NCI-H345 (cell line): ENCODE measurements at places on chromosomes 12 and 14.

GRCh38 chr12:121448771-121449315, 48.9 kb downstream of the RNF34 start:
- DNase-seq: no peak

DNA sequence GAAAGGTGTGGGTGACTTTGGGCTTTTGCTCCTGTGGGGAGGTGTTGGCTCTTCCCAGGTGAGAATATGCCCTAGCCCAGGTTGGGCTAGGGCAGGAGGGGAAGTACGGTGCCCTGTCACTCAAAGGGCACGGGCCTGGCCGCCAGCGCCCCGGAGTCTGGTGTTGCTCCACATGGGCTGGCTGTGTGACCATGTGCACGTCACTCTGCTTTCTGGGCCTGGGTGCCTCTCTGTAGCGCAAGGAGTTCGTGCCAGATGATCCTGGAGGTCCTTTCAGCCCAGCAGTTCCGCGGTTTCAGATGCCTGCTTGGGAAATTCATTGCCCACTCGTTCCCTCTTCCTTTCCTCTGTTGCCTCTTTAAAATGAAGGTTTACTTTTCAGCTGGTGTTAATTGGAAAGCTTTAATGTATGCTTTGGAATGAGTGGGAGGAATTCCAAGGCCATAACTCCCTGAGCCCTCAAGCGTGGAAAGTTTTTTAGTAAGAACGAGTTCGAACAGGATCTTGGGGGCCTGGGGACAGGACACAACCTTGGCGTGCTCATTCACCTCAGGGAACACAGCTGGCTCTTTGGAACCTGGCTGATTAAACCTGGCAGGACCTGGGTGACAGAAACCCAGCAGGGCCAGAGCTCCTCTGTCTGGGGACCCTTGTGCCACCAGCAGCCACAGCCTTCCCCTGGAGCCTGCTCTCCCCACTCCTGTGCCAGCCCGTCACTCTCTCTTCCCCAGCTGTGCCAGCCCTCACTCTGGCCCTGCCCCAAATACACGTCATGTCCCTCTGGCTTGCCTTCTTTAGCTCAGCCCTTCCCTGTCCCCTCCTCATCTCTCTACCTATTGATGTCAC, 42.8 kb downstream of the TSPAN9 start:
- no peak for DNase-seq

DNA sequence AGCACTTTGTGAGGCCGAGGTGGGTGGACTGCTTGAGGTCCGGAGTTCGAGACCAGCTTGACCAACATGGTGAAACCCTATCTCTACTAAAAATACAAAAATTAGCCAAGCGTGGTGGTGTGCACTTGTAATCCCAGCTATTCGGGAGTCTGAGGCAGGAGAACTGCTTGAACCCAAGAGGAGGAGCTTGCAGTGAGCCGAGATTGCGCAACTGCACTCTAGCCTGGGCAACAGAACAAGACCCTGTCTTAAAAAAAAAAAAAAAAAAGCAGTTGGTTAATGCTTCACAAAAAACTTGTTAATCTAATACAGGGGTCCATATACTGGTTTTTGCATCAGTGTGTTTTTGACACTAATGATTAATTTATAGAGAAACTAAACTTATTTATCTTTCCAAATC, 18.5 kb upstream of the SLC7A8 start:
- DNase-seq: no peak

- DNase-seq: no peak
These were observed 43.9 kb upstream of the SYCP3 start for GRCh38 chr12:101783150-101783549.

- peak; percentile 40 for DNase-seq
These were observed 77.9 kb downstream of the TMEM30B start for GRCh38 chr14:61203081-61203753.

DNA sequence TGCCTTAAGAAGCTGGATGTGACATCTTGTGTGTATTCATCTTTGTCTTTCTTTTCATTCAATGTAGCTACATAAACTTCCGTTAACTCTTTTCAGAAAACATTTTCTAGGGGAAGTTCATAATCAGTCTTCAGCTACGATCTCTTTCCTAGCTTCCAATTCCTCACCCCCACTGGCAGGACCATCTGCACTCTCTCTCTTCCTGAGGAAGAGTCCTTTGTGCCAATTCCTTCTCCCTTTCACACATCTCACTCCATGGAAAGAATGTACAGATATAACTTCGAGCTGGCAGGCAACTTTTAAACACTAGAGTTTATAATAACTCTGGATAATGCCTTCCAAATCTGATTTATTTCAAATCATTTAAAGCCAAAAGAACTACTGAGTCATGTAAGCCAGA, 495.7 kb downstream of the GALC start:
- DNase-seq: no peak

DNA sequence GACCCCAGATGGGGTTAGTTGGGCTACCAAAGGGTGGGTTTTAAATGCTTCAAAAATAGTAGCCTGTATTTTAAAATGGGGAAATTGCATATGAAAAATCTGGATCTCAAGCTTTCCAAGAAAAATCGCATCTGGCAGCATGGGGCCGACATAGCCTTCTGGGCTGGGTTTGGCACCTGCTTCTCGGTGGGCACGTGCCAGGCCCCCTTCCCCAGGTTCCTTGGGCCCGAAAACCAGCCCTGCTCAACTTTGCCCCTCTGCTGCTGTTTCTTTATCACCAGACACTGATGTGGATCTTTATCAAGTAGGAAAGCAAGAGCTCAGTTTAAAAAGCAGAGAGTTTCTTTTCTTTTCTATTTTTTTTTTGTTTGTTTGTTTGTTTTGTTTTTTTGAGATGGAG, 95.1 kb downstream of the DICER1 start:
- DNase-seq: no peak

GRCh38 chr12:42669553-42669952, 80.0 kb upstream of the PRICKLE1 start:
- no peak for DNase-seq

DNA sequence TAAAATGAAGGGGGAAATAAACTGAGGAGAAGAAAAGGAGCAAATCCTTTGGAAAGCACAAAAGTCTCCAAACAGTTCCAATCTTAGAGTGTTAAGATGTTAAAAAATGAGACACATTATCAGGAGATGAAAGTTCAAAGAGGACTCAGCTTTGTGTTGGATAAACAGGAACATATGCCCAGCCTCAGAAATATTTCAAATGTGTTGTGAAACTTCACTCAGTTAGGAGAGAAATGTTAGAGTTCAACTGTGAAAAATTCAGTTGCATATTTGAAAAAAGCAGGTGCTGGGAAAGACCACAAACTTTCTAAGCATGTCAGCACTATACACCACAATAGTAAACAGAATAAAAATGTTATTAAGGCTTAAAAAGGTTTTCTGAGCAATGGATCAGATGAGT, 136.8 kb upstream of the PRKD1 start:
- DNase-seq: no peak
